ENCODE measurements at places on chromosomes 2 and 18.

DNA sequence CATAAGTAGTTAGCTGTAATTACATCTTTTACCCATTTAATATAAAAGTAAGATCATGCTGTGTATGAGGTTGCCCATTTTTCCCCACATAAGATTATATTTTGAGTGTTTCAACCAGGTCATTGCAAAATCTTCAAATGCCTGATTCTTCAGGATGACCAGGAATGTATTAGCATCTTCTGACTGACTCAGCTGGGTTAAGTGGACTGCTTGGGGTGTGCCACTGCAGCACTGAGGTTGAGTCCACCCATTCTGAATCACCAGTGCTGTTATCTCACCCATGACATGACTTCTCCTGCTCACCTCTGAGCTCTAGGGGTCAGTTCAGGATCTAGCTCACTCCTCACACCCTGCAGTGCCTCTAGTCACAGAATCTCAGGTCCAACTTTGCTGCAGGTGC is 576.7 kb upstream of the ZEB2 start:
- DNase-seq, result peak; percentile 24

- no peak for DNase-seq
Observed at GRCh38 chr2:187155476-187155875, 292.6 kb downstream of the CALCRL start.

- DNase-seq, result peak; percentile 84
Observed at GRCh38 chr2:101400048-101400447, 12.7 kb upstream of the CREG2 start.

- no peak for DNase-seq
Observed at GRCh38 chr2:63764630-63765029, 77.1 kb upstream of the UGP2 start.

DNA sequence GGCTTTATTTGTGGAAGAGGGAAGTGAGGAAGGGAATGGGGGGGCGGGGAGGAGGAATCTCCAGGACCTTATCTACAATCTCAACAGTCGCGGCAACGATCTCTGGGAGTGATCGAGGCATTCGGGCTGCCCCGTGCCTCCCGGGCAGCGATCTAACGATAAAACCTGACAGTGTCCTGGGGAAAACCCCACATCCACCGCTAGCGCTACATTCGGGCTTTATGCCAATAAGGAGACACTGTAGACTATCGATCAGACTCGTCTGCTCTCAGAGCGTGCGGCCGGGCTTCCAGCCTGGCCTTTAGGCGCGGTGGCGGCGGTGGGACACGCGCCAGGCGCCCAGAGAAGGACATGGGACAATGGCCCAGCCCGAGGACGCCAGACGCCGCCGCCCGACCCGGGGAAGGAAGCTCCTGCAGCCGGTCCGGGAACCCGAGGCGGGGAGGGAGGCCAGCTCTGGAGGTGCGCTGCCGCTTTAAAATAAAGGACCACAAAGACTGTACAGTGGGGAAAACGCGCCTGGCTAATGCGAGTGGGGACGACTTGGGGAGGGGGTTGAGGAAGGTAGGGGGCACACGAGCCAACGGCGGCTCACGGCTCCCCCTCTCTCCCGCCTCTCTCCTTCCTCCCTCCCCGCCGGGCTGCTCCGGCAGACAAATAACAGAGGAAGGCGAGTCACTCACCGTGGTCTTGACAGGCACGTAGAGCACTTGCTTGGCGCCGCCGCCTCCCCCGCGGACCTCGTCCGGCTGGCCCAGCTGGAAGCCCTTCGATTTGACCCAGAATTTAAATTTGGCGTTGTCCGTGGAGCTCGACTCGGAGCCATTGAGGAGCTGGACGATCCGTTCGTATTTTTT is 2.2 kb downstream of the NOL4 start:
- DNase-seq, result peak; percentile 2

DNA sequence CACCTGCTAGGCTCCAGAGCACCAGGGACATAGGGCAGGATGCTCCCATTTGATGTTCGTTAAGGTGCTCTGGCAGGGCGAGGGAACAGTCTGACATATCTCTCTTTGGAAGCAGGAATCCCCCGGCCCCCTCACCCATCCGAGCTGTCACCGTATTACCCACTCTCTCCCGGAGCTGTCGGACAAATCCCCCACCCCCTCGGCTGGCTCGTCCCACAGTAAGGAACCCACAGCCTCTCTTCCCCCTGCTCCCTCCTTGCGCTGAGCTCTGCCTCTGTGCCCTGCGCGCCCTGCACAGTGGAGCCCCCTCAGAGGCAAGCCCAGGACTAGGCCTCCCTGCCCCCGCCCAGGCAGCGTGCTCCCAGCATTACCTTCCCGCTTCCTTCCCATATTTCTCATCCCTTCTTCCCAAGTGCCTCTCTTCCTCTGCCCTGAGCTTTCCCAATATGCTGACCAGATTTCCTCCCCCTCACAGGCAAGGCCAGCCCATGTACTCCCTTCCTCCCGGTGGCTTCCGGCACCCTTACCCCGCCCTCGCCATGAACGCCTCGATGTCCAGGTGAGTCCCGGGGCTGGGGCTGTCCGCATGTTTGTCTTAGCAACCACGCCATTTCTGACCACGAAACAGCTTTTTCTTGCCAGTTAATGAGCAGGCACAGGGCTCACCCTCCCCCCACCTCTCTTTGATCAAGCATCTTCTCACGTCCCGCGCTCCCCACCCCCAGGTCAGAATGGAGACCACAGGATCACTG is 23.8 kb downstream of the TGOLN2 start:
- DNase-seq, result no peak

DNA sequence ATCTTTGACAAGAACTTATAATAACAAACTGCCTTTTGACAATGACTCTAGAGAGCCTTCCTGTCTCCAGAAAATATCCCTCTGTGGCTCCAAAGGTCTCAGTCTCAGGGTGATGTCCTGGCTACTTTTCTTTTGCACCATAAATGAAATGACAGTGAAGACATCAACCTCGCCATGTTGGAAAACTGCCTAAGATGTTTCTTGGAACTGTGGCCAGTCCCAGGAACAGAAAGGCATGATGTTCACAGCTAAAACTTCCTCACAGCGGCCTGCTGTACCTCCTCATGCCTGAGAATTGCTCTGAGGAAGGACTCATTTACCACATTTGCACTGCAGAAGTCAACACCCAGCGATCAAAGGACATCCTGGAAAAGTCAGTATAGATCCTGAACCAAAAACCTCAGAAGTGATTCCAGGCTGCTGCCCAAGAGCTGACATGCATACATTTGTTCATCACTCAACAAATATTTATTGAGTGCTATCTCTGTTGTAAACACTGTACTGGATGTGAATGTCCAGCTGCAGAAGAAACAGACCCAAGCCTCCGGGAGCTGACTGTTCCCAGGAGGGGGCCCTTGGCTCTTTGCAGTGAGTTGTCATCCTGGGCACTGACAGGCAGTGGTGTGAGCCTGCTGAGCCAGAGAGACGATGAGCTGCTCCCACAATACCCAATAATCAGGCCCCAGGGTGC is 64.3 kb upstream of the ACSL3 start:
- DNase-seq, result no peak

DNA sequence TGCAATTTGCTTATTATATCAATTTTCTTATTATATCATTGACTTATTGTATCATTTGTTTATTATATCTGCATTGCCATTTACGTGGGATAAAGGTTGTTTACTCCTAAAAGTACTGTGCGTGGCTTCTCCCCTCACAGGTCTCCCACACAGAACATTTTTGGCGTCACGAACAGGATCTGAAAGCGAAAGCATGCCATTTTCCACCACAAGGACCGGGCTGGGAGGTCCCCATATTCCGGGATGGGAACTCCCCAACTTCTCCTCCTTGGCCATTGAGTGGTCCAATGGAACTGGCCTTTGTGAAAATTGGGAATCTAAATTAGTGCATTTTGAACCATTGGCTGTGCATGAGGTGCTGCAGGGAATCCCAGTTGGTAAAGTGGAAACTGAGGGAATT is 4.8 kb upstream of the DSG2 start:
- DNase-seq, result no peak

- DNase-seq, result no peak
Observed at GRCh38 chr2:15647622-15648590, 56.2 kb downstream of the DDX1 start.

DNA sequence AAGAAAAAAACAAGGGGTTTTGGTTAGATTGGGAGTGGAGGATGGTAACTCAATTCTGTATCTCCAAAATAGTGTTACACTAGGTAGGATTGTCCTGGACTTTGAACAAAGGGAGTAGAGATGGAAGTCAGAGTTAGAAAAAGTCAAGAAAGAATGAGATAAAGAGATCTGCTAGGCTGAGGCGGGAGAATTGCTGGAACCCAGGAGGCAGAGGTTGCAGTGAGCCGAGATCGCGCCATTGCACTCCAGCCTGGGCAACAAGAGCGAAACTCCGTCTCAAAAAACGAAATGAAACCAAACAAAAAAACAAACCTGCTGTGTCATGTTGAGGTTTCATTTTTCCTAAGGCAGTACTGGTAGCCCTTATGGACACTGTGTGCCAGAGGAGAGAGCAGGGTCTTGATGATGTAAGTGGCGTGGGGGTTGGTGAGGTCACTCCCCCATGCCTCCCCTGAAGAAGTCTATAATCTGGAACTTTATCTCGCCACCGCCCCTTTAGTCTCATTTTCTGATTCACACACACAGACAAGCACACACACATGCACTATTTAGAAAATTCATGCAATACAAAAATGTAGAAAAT is 10.5 kb downstream of the DRC1 start:
- DNase-seq, result no peak

GRCh38 chr2:61006486-61007105 is 10.9 kb upstream of the PEX13 start:
- peak; percentile 20 for DNase-seq

DNA sequence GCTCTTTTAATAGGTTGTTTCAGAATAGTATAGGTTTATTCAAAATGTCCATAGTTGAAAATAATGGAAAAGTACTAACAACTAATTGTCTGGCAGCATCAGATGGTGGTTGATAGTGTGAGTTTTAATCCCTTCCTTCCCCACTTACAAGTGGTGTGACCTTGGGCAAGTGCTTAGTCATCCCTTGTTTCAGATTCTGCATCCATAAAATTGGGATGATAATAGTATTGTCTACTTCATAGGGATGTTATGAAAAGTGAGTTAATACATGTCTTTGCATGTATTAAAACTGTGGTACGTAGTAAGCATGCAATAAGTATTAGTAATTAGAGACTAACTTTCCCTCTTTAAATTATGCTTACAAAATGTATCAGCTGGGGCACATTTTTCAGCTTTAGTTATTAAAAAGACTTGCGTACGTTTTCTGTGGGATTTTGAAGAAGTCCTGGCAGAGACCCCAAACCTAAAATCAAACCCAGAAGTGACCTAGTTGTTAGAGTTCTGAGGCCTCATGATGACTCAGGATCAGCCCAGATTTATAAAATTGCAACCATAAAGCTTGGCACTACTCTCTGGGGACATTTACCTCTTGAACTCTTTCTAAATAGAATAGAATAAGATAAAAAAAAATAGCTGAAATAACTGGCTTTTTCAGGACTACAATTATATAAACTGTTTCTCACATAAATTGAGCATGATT is 8.6 kb downstream of the ITGA4 start:
- no peak for DNase-seq
